Dermis microvascular lymphatic vessel endothelial cell (primary cell): ENCODE measurements at places on chromosomes 16 and 17. TPM values are rescaled to one million over a fixed set of nuclear protein-coding genes. Genes with fewer than 3 reads are reported as not detected.

- no peak for DNase-seq
Measured at GRCh38 chr17:45374501-45374900, 57.7 kb upstream of the MAP3K14 start.

PRR15L gene
- total RNA-seq, result not detected in 2 replicates

DNA sequence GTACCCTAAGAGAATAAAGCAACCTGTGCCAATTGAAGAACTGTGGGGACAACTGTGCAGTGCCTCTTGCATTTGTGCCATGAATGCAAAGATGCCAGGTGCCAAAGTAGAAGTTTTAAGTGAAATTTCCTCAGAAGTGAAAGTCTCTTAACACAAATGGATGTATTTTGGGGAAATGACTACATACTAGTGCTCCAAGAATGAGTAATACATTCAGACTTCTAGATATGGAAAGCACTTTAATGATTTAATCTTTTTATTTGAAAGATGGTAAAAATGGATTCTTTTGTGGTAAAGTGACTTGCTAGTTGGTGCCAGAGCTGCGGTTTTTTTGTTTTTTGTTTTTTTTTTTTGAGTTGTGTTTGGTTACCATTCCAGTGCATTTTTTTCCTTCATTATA lies 15.0 kb downstream of the UTP18 start:
- no peak for DNase-seq

GRCh38 chr17:12605222-12605621 lies 60.5 kb upstream of the MYOCD start:
- DNase-seq, result no peak

FBXW10 gene
- total RNA-seq, result under 0.01 TPM in 1 of 2 replicates, not detected in the other

DNA sequence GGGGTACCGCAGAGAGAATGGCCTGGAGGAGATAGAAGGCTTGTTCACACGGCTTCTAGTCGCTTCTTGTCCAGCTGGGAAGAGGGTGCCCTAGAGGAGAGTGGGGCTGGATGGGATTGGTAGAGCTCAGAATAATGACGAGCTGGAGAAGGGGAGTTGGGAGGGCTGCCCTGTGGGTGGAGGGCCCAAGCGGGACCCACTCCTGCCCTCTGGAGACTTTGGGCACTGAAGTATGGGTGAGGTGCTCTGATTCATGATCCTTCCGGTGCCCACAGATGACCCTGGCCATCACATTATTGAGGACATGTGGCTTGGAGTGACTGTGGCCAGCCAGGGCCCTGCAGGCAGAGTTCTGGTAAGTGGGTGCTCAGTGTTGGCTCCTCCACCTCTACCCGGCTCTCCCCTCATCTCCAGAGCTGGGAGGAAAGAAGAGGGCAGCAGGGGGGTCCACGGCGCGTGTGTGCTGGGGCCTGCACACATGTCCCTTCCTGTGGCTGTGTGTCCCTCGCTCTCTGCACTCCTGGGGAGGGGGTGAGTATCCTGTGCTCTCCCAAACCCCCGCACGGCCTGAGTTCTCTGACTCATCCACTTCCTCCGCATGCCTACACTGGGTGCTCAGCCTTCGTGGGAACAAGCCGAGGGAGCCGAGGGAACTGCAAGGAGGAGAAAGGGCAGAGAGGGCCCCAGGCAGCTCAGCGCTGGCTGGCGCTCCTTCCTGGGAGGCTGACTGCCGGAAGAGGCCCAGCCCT lies 8.5 kb downstream of the ITGA3 start:
- DNase-seq, result peak; percentile 83

DNA sequence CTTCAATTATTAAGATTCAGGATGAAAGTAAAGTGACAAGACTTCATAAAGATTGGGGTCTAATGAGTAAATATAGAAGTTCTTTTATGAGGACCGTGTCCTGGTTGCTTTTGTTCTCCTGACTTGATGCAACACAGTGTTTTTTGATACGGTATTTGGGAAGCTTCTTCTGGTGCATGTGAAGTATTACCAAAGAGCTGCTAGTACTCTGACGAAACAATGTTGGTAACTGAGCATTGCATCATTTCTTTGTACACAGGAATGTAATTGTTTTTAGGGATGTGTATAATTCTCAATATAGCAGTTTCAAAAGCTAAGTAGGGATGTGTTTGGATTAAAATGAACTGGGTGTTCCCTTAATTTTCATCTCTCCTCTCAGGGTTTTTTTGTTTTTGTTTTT lies 15.9 kb downstream of the KPNB1 start:
- no peak for DNase-seq

DNA sequence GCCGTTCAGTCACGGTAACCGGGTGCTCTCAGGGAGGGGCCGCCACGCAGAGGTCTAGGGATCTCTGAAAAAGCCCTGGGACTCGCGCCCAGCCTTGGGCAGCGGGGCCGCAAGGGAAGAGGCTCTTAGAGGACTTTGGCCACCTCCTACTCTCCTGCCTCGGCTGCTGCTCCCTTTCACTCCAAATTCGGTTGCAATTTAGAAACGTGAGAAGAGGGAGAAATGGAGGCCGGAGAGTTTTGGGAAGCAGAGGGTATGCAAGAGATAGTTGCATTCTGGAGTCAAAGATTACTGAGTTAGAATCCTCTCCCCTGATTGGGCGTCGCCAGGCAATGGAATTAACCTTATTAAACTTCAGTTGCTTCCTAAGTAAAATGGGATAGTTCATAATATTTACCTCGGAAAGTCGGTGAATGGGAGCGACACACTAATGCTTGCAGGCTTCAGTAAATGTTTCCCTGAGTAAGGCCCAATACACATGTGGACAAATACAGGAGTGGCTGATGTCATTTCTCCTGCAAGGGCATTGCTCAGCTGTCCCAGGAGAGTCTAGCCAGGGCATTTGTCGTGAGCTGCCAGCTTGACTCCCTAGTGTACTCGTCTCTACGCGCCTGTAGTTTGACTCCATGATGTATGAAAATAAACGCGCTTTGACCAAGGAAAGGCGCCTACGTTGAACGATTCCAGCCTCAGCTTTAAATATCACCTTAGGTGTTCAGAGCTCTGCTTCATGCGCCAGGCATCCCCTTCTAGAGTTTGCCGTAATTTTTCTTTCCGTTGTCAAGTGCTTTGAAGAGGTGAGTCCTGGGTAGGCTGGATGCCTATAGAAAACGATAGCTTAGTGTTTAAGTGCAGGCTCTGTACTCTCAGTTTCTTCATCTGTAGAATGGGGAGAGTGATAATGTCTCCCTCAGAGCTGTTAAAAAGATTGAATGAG lies 667 bp downstream of the OGFOD1 start:
- peak; percentile 36 for DNase-seq

- no peak for DNase-seq
Measured at GRCh38 chr17:3512505-3513171, 36.8 kb downstream of the ASPA start.

YBX2 gene
- total RNA-seq, result 0.25 and 0.26 TPM in 2 replicates
